ENCODE measurements at places on chromosomes 7 and 10. TPM values are rescaled to one million over a fixed set of nuclear protein-coding genes. Genes with fewer than 3 reads are reported as not detected.

DNA sequence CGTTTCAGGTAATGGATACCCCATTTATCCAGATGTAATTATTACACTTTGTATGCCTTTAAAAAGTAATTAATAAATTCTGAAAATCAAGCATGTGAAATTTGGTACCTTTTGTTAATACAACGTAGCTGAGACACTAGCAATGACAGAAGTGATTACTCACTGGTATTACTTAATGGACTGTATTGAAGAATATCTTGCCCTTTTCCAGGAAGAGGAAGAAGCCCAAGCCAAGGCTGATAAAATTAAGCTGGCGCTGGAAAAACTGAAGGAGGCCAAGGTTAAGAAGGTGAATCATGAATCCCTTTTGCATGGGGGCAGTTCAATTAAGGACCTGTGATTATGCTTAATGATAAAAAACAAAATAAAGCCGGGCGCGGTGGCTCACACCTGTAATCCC lies 64.8 kb downstream of the APBB1IP start:
- no peaks in the 10 kb centered on the region for H3K4me1 ChIP-seq
- H3K27ac ChIP-seq, result no peak overlapping the region
- H3K27me3 ChIP-seq, result no peaks in the 10 kb centered on the region
- no peak for DNase-seq

- DNase-seq, result peak; percentile 15
- H3K36me3 ChIP-seq, result no peaks in the 10 kb centered on the region
- peaks cover 27% of the 10 kb centered on the region for H3K4me1 ChIP-seq
Measured at GRCh38 chr10:101783736-101784118, 481 bp upstream of the NPM3 start.

DNA sequence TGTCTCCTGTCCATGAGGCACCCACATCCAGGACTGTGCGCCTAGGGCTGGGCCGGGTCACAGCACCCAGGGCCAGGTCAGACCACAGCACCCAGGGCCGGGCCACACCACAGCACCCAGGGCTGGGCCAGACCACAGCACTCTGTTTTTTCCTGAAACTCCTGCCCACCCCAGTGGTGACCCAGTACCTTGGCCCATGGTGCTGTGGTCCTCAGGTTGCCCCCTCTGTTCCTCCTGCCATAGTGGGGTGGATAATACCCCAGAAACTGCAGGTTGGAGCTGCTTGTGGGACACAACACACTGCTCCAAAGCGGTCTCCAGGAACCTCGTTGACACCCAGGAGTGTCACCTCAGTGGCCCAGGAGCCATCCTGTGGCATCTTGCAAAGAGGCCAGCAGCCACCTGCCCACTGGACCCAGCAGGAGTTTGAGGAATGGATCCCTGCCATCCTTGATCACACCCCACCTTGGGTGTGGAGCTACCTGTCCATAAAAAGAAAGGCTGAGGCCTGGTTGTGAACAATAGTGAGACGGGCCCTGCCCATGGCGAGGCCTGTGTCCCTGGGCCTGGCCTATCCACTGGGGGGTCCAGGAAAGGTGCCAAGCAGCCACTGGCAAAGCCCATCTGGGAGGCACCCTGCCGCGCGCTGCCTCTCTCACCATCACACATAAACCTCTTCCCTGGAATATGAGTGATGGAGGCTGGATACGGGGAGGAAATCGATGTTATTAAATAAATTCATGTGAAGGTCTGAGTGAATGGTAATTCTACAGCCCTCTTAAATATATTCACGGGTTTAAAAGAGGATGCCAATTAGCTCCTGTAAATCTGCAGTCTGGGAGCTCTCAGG lies 89.0 kb downstream of the NKX6-2 start:
- no peak overlapping the region for H3K4me3 ChIP-seq
- H3K36me3 ChIP-seq, result no peaks in the 10 kb centered on the region
- no peak overlapping the region for H3K27ac ChIP-seq
- peaks cover 14% of the 10 kb centered on the region for H3K4me1 ChIP-seq
- H3K27me3 ChIP-seq, result no peaks in the 10 kb centered on the region
- DNase-seq, result no peak

DNA sequence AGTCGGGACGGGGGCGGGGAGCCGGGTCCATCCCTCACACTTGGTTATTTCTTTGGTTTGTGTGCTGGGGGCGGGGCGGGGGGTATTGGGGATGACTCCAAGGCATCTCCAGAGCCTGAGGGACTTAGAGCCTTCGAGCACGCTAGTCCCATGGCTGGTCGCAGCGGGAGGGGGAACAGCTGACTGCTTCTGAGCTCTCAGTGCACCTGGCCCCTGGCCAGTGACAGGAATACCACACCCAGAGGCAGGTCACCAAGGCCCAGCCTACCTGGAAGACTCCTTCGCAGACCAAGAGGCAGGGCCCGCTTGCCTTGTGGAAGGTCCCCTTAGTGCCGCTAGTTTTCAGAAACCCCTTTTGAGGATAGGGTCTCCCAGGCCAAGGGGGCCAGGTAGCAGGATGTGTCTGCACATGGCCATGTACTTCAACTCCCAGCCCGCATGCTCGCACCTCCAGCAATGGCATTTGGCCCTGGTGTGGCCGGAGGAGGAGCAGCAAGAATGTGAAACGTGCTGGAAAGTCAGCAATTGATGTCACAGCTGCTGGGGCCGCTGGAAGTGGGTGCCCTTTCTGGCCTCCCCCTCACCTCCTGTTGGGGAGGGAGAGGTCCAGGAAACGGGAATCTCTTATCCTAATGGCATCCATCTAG lies 40.3 kb downstream of the AGAP3 start:
- peaks cover 6% of the 10 kb centered on the region for H3K4me1 ChIP-seq
- H3K27me3 ChIP-seq, result no peaks in the 10 kb centered on the region
- no peaks in the 10 kb centered on the region for H3K36me3 ChIP-seq
- H3K27ac ChIP-seq, result no peak overlapping the region
- no peak overlapping the region for H3K4me3 ChIP-seq
- no peak for DNase-seq

Gene ADAP1
- total RNA-seq, result 10.9 TPM

DNA sequence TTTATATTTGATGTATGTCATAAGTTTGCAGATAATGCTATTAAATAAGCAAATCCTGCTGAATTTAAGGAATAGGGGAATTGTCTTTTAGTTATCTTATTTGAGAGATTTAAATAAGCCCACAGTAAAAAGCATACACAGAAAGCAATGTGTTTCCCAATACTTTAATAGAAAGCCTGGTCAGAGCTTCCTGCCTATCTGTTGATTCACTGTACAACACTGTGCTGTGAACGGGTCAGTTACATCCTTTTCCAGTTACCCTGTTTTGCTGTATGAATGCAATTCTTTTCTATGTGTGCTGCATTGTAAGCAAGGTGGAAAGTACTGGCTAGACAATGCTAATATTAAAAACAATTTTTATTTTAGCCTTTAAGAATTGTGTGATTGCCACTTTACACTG lies 81.2 kb downstream of the ANKRD7 start:
- no peaks in the 10 kb centered on the region for H3K27me3 ChIP-seq
- H3K4me3 ChIP-seq, result no peak overlapping the region
- no peaks in the 10 kb centered on the region for H3K36me3 ChIP-seq
- H3K4me1 ChIP-seq, result no peaks in the 10 kb centered on the region

DNA sequence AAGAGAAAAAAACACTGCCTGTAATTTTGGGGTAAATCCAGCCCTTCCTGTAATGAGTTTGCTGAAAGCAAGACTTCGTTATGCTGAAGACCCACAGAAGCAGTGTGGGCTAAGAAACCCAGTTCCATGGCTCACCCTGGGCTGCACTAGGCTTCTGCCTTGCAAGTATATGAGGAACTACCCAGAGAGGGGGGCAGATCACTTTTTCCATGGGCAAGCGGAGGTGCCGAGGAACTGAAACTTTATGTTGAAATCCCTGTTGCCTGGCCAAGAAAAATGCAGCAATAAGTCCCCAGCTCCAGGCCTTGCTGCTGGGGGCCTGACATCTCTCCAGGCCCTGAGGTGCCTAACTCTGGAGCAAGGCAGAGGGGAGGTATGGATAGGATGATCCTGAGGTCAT lies 8.5 kb downstream of the RASSF4 start:
- DNase-seq, result peak; percentile 41
- no peaks in the 10 kb centered on the region for H3K36me3 ChIP-seq
- no peaks in the 10 kb centered on the region for H3K27me3 ChIP-seq

DNA sequence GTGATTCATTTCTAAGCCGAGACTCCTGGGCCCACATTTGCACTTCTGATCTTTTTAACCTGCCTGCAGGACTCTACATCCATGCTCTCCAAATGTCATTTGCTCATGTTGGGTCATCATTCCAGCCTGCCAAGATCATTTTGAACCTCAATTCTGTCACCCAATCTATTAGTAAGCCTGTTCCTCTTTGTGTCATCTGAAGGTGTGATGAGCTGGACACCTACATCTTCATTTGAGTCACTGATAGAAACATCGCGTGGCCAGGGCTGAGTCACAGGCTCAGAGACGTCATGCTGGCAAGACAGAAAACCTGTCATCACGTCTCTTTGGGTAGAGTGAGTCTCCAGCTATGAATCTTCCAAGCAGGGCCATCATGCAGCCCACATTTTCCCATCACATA lies 65.3 kb upstream of the SLF2 start:
- H3K4me1 ChIP-seq, result no peaks in the 10 kb centered on the region
- H3K36me3 ChIP-seq, result no peaks in the 10 kb centered on the region
- DNase-seq, result no peak
- no peak overlapping the region for H3K4me3 ChIP-seq

Gene MOGAT3
- total RNA-seq, result not detected

GRCh38 chr7:29877196-29877595 lies 70.9 kb downstream of the WIPF3 start:
- H3K4me3 ChIP-seq, result no peak overlapping the region
- no peak overlapping the region for H3K27ac ChIP-seq
- no peaks in the 10 kb centered on the region for H3K27me3 ChIP-seq
- H3K4me1 ChIP-seq, result peaks cover 7% of the 10 kb centered on the region
- no peak for DNase-seq

Gene GNAT3
- total RNA-seq, result not detected

Gene PDE6C
- not detected for total RNA-seq

- H3K27me3 ChIP-seq, result no peaks in the 10 kb centered on the region
- peaks cover 5% of the 10 kb centered on the region for H3K4me1 ChIP-seq
- H3K36me3 ChIP-seq, result no peaks in the 10 kb centered on the region
- no peak for DNase-seq
Measured at GRCh38 chr7:128811631-128812430, 18.4 kb upstream of the FLNC start.

DNA sequence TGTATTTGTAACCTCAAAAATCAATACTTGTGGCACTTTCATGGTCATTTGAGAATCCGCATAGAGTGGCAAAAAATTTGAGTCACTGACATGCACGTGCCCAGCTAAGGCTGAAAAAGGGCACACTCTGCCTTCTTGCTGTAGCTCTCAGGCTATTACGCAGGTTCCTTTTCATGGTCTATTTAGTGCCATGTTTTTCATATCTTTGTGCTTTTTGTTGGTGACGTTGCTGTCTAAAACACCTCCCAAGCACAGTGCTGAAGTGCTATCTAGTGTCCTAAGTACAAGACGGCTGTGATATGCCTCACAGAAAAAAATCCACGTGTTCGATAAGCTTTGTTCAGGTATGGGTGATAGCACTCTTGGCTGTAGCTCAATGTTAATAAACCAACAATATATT lies 50.9 kb downstream of the CREB3L2 start:
- no peak overlapping the region for H3K27ac ChIP-seq
- no peaks in the 10 kb centered on the region for H3K36me3 ChIP-seq
- DNase-seq, result no peak
- no peak overlapping the region for H3K4me3 ChIP-seq
- H3K4me1 ChIP-seq, result peaks cover 15% of the 10 kb centered on the region

DNA sequence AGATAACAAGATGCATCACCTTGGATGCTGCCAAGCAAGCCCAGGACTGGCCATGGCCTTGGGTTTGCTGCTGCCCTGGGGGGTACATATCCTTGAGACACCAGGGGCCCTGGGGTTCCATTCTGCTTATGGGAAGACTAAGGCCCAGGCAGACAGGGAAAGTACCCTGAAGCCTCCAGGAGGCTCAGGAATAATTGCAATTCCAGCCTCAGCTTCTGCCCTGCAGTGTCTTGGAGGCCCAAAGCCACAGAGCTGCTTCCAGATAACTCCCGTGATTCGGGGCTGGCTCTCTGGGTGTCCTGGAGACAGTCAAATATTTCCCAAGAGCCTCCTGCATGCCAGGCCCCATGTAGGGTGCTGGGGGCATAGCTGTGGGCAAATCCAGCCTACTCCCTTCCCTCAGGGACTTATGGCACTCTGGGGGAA lies 22.6 kb downstream of the MYL10 start:
- no peaks in the 10 kb centered on the region for H3K27me3 ChIP-seq
- no peaks in the 10 kb centered on the region for H3K4me1 ChIP-seq

Gene AKR1D1
- total RNA-seq, result 0.87 TPM

Data from testis (tissue), 5 donors.